ENCODE measurements at places on chromosomes 4 and X.
A peak's percentile ranks its signal among the peaks of the same experiment; 100 is the strongest.

GRCh38 chrX:135396109-135396508, 25.6 kb upstream of the SMIM10L2A start:
- DNase-seq = no peak

- no peak for DNase-seq
Measured at GRCh38 chr4:185712350-185713024, 99.5 kb downstream of the SORBS2 start.

DNA sequence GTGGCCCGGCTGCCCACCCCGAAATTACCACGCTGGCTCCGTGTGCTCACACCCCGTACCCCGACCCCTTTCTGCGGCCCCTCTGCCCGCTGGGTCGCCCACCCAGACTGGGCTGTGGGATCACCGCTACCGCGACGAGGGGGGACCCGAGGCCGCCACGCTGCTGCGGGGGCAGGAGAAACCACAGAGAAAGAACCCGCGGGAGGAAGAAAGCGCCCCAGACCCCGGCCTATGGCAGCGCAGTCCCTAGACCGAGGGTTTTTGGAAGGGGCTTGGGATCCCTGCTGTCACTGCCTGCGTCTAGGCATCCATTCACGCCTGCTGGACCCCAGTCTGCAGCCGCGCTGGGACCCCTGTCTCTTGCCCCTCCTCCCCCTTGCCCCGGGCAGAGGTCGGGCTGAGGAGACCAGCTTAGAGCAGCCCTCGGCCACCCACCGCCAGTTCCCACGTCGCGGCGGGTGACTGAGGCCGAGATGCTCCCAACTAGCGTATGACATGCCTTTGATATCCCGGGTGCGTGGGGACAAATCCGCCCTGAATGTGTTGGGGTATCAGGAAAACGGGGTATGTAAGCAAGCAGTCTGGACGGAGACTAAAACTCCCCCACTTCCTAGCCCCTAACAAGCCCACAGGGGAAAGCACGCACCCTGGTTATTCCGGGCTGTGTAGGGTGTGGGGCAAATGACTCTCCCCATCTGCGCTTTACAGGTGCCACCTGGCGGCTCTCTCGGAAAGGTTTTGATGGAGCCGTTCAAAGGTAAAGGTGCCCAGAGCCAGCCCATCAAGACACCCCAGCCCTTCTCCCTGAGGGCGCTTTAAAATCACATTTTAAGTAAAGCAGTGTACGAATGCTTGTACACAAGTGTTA, 862 bp upstream of the INPP4B start:
- DNase-seq = peak; percentile 34

DNA sequence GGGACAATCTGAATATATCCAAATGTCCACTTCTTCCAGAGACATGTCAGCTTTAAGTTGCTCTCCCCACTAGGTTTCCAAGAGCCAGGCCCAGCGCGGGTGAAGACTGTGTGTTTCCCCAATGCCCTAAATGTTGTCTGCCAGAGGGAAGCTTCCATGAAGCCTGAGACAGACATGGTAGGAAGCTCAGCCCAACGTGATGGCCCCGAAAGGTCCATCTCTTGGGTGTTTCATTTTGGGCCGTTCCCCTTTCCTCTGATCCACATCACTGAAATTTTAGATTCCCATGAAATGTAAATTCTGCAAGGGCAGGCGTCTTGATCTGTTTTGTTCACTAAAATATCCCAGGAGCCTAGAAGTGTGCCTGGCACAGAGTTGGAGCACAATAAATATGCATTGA, 25.4 kb upstream of the PROM1 start:
- no peak for DNase-seq

- DNase-seq = peak; percentile 19
Measured at GRCh38 chrX:106898462-106898861, 4.7 kb downstream of the RIPPLY1 start.

- DNase-seq = no peak
Measured at GRCh38 chr4:129905256-129905655, 809.3 kb downstream of the C4orf33 start.

DNA sequence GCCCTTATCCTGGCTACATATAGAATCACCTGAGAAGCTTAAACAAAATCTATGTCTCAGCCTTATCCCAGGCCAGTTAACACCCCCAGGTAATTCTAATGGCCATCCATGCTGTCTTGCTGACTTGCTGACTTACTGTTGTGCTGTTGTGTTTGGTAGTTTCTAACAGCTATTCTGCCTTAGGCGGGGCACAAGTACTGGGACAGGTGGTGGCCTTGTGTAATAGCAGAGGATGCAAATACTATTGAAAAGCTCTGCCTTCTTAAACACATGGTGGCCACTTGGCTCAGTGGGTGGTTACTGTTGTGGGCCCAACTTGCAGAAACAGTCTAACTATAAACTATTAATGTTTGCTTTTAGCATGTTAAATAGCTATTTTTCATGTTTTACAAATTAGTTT, 56.2 kb downstream of the CDS1 start:
- DNase-seq = peak; percentile 16

DNA sequence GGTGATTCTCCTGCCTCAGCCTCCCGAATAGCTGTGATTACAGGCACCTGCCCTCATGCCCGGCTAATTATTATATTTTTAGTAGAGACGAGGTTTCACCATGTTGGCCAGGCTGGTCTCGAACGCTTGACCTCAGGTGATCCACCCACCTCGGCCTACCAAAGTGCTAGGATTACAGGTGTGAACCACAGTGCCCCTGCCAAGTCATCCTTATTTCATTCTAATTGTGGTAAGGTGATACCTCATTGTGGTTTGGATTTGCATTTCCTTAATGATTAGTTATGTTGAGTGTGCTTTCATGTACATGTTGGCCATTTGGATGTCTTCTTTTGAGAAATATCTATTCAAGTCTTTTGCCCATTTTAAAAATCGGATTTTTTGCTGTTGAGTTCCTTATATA, 93.0 kb downstream of the USP9X start:
- DNase-seq = peak; percentile 41

DNA sequence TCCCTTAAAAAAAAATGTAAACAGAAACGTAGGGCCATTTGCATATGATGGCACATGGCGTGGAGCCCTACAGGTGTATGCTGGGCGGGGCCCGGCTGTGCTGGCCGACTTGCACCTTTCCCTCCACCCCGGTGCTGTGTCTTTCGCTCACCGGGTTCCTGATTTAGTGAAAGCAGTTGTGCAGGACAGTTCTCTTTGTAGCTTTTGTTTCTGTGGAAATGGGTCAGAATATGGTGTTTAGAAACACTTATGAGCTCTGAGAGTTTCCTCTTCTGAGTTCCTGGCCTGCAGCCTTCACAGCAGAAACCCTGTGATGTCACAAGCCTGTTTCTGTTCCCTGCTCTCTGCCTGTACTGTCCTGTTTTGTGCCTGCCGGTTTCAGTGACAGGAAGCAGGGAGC, 22.5 kb upstream of the MSANTD1 start:
- peak; percentile 54 for DNase-seq

- DNase-seq = no peak
Measured at GRCh38 chr4:67884701-67885100, 899 bp upstream of the TMPRSS11D start.

DNA sequence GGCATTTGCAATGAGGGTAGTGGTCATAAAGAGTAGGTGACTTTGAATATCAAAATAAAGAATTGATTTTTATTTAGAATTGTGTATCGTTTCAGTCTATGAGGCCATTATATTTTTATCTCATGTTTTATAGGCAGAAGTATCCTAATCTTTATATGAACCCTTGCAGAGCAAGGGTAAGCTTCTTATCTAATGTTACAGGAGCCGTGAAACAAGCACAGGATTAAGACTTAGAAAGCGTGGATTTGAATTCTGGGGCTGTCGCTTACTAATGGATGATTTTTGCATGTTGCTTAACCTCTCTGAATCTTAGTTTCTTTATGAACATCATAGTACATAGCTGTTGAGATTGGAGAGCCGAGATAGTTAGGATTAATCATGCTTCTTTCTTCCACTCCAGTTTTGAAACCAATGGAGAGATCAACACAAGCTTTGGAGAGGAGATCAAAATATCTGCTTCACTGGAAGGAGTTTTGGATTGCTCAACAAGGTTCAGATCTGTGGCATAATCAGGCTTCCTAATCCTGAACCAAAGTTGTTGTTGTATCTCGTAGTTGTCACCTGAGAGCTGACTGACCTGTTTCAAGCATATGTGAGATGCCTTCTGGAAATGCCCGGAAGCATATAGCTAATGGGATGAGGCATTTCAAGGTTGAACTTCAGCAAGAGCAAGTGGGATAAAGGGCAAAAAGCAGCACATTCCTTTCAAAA, 166.9 kb upstream of the GK2 start:
- no peak for DNase-seq

GRCh38 chrX:154030266-154030665, 10.6 kb upstream of the IRAK1 start:
- DNase-seq = no peak

- no peak for DNase-seq
Measured at GRCh38 chrX:151902813-151903591, 9.7 kb upstream of the MAGEA4 start.

GRCh38 chr4:61770456-61770855, 570.3 kb downstream of the ADGRL3 start:
- no peak for DNase-seq

DNA sequence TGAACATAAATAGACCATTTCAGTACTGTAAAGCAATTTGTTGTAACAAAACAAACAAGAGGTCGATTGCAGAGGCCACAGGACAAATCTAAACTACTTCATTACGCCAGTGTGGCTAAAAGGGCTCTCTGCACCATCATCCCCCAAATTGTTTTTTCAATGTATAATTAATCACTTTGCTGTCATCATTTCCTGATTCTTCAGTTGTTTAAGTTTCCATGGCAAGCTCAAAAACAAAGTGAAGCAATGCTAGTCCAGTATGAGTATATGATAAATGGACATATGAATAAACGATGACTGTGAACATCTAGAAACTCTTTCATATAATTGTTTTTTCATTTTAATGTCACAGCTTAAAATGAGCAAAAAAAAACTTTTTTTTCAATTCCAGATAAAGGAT, 235.4 kb upstream of the FGF13 start:
- DNase-seq = no peak

GRCh38 chr4:85761803-85762528, 287.0 kb downstream of the ARHGAP24 start:
- no peak for DNase-seq

- DNase-seq = no peak
Measured at GRCh38 chr4:139555705-139556070, 331 bp downstream of the SETD7 start.

- no peak for DNase-seq
Measured at GRCh38 chrX:151031391-151031975, 48.3 kb downstream of the HMGB3 start.

Measured in NCI-H526 treated with DMSO at 0.1 percent for 48 hours (cell line).